ENCODE measurements at places on chromosomes 12 and 14. TPM values are rescaled to one million over a fixed set of nuclear protein-coding genes. Genes with fewer than 3 reads are reported as not detected.

The SALL2 gene
- 12.8 TPM for total RNA-seq

- H3K27ac ChIP-seq = no peak overlapping the region
- DNase-seq = no peak
- H3K4me3 ChIP-seq = no peak overlapping the region
- H3K27me3 ChIP-seq = no peaks in the 10 kb centered on the region
- no peaks in the 10 kb centered on the region for H3K4me1 ChIP-seq
- no peaks in the 10 kb centered on the region for H3K36me3 ChIP-seq
These were observed 22.9 kb upstream of the CATSPERB start for GRCh38 chr14:91754819-91755218.

- no peaks in the 10 kb centered on the region for H3K36me3 ChIP-seq
- no peak for DNase-seq
- no peaks in the 10 kb centered on the region for H3K4me1 ChIP-seq
- no peak overlapping the region for H3K4me3 ChIP-seq
These were observed 127.8 kb upstream of the PTPRQ start for GRCh38 chr12:80316222-80316621.

The LRP1-AS gene
- not detected for total RNA-seq

- H3K27me3 ChIP-seq = no peaks in the 10 kb centered on the region
- no peak for DNase-seq
- H3K36me3 ChIP-seq = no peaks in the 10 kb centered on the region
- no peak within 1 kb of the TSS for H3K4me3 ChIP-seq
These were observed at the start of gene CD69 for GRCh38 chr12:9760699-9761418. Gene CD69, minus strand, starts transcription at chr12:9760901. Its CDS starts 81 bp downstream, at chr12:9760820.

Measured in sigmoid colon (tissue), 7 donors.